Hematopoietic multipotent progenitor cell treated with erythropoietin and hydrocortisone succinate and interleukin-3 and kit ligand, for 4 days (in vitro differentiated cells): ENCODE measurements at places on chromosomes 4 and X.

- no peak for DNase-seq
These were observed 120.3 kb upstream of the ATXN3L start for GRCh38 chrX:13440176-13440575.

DNA sequence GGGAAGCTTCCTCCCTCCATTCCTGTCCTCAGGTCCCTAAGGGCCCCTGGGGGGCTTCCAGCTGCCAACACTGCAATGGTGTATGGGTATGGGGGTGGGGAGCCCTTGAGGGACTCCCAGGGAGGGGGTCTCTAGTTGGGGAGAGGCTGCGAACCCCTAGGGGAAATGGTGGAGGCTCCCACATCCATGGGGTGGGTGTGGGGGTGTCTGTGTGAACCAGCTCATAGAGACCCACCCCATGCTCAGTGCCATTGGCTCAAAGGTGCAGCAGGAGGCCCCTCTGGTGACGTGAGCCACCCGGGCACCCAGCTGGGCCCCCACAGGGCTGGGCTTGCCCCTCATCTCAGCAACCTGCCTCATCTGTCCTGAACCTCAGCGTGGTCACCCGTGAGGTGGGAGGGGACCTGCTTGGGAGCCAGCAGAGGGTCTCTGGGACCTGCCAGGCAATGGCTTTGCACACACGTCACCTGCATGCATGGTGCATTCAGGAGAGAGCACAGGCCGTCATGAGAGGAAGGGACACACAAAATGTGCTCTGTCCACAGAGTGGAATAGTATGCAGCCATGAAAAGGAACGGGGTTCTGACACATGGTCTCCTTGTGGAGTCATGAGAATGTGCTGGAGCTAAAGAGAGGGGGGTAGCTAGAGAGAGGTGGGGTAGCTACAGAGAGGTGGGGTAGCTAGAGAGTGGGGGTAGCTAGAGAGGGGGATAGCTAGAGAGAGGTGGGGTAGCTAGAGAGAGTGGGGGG lies 22.7 kb upstream of the PLCXD1 start:
- DNase-seq, result no peak

DNA sequence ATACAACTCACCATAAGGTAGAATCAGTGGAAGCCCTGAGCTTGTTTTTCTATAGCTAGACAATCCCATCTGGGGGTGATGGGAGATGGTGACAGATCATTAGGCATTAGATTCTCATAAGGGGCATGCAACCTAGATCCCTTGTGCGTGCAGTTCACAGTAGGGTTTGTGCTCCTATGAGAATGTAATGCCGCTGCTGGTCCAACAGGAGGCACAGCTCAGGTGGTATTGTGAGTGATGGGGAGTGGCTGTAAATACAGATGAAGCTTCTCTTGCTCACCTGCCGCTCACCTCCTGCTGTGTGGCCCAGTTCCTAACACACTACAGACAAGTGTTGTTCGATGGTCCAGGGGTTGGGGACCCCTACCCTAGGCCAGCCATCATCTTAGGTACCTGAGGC lies 5.9 kb upstream of the GATB start:
- no peak for DNase-seq

DNA sequence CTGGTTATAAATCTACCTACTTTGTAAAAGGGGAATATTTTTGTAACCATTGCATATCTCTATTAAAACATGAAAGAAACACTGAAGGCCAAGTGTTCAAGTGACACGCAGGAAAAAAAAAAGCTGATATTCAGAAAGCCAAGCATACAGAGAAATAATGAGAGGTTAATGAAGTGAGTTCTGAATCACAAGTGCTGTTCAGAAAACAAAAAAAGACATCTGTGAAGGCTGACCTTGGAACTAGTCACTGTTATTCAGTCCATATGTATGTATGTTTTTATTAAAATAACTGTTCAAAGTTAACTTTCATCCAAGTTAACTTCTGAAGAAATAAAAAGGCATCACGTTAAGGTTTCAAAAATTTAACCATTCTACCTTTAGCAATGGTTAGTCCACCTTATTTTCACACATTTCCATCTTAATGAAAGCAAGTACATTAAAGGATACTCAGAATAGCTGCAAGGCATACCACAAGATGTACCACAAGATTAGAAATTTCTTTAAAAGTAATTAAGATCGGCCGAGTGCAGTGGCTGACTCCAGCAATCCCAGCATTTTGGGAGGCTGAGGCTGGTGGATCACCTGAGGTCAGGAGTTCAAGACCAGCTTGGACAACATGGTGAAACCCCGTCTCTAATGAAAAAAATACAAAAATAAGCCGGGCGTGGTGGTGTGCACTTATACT lies 31.4 kb downstream of the SH3RF1 start:
- no peak for DNase-seq

DNA sequence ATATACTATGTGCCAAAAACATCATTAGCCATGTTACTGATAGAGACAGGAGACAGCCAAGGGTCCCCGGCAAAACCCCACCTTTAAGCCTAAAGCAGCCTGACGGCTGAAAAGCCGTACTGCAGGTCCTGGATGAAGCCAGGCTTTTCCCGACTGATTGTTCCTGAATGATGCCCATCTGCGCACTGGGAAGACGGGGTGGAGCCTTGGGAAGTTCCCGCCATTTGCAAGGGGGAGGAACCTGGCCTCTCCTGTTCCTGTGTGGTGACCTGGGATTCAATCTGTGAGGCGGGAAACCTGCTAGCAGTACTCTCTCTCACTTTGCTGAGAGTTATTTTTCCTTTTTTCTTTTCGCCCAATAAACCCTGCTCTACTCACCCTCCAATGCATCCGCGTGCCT lies 15.1 kb upstream of the CAMK2D start:
- DNase-seq, result no peak

DNA sequence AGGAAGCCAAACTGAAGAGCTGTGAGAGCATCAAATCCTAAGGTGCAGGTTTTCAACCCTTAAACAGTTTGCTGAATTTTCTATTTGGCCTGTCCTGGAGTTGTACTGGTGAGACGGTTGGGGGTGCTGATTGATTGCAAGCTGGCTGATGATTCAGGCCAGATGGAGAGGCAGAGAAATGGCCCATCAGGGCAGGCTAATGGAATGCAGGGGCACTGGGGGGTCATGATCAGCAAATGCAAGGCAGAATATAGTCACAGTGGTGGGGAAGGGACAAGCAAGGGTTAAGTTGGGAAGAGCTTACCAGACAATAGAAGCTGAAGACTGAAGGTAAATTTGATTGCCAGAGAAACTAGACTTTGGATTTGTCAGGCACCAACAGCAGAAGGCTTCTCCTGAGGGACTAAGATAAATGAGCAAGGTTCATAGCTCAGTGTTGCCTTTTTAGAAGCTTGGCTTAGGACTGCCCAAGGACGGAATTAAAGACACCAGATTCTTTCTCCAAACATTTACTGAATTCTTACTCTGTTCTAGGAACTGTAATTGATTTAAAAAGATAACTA lies 4.3 kb upstream of the AADAT start:
- DNase-seq, result no peak
